Stimulated activated CD8-positive, alpha-beta memory T cell treated with anti-CD3 and anti-CD28 coated beads, Interleukin-15, amount 100 ng/mL, for 1 hour (primary cell): ENCODE measurements at places on chromosomes 12 and 14.

DNA sequence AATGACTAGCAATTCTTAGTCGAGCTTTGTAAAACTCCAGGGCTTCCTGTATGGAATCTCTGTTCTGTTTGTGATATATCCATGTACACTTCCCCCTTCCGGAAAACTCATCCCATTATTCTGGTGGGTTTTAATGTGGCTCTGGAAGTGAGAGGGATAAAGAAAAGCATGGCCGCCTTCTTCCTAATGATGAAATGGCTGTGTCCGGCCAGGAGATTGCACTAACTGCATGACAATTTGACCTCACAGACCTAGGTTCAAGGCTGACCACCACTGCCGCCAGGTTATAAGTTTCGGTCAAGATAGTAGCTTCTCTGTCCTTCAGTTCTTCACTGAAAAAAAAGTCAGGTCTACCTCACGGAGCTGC is 41.0 kb upstream of the NPAS3 start:
- DNase-seq: no peak

GRCh38 chr14:75934998-75935628 is 46.7 kb downstream of the TGFB3 start:
- no peak for DNase-seq

DNA sequence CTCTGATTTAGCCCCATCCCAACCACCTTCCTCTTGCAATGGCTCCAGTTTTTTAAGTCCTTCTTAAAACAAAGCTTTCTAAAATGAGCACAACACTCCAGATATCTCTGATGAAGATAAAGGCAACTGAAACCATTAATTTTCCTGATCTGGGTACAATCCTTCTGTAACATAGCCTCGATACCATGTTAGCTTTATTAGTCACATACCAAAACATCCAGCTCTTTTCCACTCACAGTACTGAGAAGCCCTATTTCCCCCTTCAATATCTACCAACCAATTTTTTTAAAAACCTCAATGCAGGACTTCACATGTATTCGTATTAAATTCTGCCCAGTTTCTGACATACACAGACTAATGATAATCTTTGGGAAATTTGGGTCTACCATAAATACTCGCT is 105.9 kb downstream of the MED13L start:
- DNase-seq: no peak

DNA sequence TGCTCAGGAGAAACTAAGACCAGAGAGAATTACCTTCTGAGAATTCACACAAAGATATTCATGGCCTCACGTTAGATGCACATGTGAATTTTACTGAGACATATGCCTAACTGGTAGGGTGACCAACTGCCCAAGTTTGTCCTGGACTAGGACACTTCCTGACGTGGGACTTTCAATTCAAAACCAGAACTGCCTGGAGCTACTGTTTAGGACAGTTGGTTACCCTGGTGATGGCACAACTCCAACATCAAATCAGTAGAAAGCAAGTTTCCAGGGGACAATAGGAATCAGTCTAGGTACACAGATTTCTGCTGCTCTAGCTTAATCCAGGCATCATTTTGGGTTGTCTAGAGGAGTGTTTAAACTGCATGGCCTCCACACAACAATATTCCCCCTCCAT is 178.7 kb downstream of the GXYLT1 start:
- DNase-seq: no peak

- no peak for DNase-seq
Observed at GRCh38 chr12:127909041-127909440, 357.9 kb upstream of the TMEM132C start.

- no peak for DNase-seq
Observed at GRCh38 chr14:55624913-55625312, 44.9 kb downstream of the KTN1 start.

DNA sequence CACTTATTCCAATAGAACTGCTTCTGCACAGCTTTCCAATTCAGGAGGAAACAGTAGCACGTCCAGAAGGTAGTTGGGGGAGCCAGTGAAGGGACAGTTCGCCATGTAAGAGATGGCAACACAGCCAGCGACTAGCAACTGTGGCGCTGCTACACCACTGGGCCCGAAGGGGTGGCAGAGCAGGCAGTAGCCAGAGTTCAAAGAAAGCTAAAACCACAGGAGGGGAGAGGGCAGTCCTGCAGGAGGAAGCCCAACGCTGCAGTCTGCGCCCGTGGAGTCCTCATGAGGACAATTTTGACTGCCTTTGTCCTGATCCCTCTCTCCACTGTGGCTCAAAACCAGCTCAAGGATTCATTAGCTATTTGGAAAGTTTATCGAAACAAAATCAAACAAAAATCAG is 591.2 kb downstream of the VRK1 start:
- no peak for DNase-seq

GRCh38 chr12:111215881-111216280 is 153.0 kb downstream of the PHETA1 start:
- no peak for DNase-seq

DNA sequence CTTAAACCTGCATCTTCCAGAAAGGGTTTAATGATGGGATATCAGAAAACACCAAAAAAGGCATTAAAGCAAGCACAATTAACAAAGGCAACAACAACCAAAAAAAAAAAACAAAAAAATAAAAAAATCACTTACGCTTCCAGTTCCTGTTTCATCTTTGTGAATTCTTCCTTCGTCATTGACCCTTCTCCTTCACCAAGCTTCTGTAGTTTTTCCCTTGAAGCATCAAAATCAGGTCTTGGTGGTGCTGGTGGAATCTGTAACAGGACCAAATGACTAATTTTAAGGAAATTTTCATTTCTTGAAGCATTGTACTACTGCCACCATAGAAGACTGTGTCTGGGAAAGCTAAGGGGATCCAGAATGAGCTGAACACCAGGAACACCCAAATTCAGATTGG is 24.5 kb downstream of the SNX6 start:
- DNase-seq: no peak
